Activated CD4-positive, alpha-beta T cell treated with anti-CD3 and anti-CD28 coated beads, Interleukin-2, amount 10 ng/mL, durations not matched to agents 24 days and 14 days (primary cell): ENCODE measurements at places on chromosomes 2 and 18. TPM values are rescaled to one million over a fixed set of nuclear protein-coding genes. Genes with fewer than 3 reads are reported as not detected.

- peak; percentile 92 for DNase-seq
These were observed 103.4 kb downstream of the SEPTIN10 start for GRCh38 chr2:109510136-109511028.

GRCh38 chr18:23585897-23586248 lies 433 bp downstream of the NPC1 start:
- no peak for DNase-seq

GCKR gene
- total RNA-seq = not detected in 2 replicates

DNA sequence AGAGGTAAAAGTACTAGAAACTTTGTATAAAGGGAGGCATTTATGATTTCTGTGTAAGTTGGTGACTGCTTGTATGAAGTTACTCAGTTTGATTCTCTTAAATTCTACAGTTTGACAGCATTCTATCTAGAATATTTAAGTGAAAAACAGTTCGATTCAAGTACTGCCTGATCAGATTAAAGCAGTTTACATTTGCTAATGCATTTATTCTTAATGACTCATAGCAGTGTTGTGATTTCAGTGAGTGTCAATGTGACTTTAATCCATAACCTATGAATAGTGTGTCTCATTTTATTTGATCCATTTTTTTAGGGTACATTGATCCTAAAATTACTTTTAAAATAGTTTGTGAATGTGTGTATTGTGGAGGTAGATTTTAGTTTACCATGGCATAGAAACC lies 35.7 kb downstream of the WDR43 start:
- DNase-seq = no peak

MAPRE2 gene
- total RNA-seq = 46.8 and 52.5 TPM in 2 replicates

MC2R gene
- not detected in 2 replicates for total RNA-seq

DNA sequence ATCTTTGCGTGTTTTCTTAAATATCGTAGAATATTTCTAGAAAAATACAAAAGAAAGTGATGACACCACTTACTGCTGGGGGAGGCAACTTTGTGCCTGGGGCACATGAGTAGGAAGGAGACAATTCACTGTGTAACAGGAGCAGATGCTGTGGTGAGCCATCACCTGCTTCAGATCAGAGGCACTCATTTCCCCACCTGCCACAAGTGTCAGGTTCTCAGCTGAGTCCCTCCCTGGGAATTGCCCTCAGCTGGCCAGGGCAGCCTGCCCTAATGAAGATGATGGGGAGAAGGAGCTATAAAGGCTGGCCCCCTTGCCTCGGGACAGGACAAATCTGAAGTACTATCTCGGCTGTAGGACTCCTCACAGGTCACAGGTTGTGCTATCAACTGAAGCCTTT lies 322.8 kb downstream of the STK39 start:
- no peak for DNase-seq

GRCh38 chr2:106566050-106566449 lies 78.9 kb downstream of the CD8B2 start:
- no peak for DNase-seq

DNA sequence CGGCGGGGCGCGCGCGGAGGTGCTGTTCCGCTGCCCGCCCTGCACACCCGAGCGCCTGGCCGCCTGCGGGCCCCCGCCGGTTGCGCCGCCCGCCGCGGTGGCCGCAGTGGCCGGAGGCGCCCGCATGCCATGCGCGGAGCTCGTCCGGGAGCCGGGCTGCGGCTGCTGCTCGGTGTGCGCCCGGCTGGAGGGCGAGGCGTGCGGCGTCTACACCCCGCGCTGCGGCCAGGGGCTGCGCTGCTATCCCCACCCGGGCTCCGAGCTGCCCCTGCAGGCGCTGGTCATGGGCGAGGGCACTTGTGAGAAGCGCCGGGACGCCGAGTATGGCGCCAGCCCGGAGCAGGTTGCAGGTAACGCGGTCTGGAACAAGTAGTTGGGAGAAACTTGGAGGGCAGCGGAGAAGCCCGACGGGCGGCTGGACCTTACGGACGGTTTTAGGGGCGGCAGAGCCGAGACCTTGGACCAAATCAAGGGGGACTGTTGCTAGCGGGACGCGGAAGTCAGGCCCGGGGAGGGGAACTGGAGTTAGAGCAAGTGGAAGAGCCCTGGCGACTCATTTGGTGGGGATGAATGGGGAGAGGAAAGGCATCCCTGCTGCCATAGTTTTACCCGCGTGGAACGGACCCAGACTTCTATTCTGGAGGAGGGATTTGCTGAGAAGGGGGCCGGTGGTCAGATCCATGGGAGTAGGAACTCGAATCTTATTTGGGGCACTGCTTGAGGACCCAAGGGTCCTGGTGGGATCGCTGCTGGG lies 573 bp downstream of the IGFBP2 start:
- peak; percentile 66 for DNase-seq

TBR1 gene
- 0.16 TPM in 1 of 2 replicates, not detected in the other for total RNA-seq

- DNase-seq = no peak
These were observed 91.1 kb downstream of the ACTR3 start for GRCh38 chr2:113980946-113981345.

GRCh38 chr2:74364533-74365505 lies 15.3 kb downstream of the DCTN1 start:
- DNase-seq = no peak

GRCh38 chr18:78268226-78268988 lies 711.2 kb upstream of the SALL3 start:
- DNase-seq = no peak
